Mesenteric fat pad (tissue), 1 donor: ENCODE measurements at places on chromosomes 6 and 20. TPM values are rescaled to one million over a fixed set of nuclear protein-coding genes. Genes with fewer than 3 reads are reported as not detected.

Gene GDAP1L1
- total RNA-seq, result not detected

Gene STX11
- 32.7 TPM for total RNA-seq

Gene NKX2-4
- total RNA-seq, result not detected

Gene KIAA0408
- 2.7 TPM for total RNA-seq

Gene RSPO3
- total RNA-seq, result 30.4 TPM

Gene OPN5
- total RNA-seq, result not detected

Gene RGS17
- 4.6 TPM for total RNA-seq

Gene SLC2A10
- total RNA-seq, result 13.1 TPM

Gene NOTCH4
- 113 TPM for total RNA-seq

Gene LPIN3
- total RNA-seq, result 49.8 TPM

Gene BMP7
- 0.16 TPM for total RNA-seq

Gene CST4
- total RNA-seq, result not detected

Gene TMEM170B
- total RNA-seq, result 13.5 TPM

Gene KCNQ2
- not detected for total RNA-seq

Gene MAS1
- total RNA-seq, result not detected

DNA sequence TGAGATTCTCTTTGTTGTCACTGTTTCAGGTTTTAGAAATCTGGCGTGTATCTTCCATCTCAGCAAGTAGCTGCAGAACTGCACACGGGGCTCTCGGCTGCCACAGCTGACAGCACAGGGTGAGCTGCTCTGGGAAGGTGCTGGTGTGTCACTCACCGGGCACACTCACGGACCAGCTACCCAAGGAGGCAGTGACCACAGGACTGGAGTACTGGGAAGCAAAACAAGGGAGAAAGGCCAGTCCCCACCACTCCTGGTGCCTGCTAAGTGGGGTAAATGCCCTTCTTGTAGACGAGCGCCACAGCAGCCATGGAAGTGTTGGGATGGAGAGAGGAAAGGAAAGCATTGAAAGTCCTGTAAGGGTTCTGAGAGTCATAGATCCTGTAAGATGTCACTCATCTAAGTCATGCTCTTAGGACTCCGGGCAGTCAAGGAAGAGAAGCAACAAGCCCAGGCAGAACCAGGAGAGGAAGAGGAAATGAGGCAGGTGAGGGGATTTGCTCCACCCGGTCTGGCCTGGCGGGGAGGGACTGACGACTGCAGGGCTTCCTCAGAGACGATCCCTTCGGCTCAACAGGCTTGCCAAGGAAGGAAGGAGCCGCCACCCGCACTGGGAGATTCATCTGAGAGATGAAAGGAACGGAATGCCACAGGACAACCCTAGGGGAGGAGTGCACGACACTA lies 48.1 kb downstream of the PRDM1 start:
- no peak for DNase-seq

- no peak for DNase-seq
These were observed 258.3 kb downstream of the NFATC2 start for GRCh38 chr20:51284176-51284575.

DNA sequence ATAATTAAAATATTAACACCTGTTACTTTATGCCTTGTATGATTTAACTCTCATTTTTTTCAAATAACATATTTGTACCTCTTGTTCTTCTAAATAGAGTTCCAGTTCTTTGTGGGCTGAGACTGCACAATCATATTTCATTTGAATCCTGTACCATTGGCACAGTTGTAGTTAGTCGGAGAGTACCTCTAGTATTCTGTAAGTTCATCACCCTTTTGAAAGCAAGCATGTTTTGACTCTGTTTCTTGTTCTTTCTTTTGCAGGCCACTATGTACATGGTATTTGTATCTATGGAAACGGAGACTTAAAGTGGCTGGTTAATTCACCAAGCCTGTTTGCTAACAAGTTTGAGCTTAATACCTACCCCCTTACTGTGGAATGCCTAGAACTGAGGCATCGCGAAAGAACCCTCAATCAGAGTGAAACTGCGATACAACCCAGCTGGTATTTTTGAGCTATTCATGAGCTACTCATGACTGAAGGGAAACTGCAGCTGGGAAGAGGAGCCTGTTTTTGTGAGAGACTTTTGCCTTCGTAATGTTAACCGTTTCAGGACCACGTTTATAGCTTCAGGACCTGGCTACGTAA lies 68.2 kb downstream of the C6orf52 start:
- no peak for DNase-seq

GRCh38 chr20:740162-740561 lies 28.1 kb downstream of the SLC52A3 start:
- DNase-seq, result no peak

DNA sequence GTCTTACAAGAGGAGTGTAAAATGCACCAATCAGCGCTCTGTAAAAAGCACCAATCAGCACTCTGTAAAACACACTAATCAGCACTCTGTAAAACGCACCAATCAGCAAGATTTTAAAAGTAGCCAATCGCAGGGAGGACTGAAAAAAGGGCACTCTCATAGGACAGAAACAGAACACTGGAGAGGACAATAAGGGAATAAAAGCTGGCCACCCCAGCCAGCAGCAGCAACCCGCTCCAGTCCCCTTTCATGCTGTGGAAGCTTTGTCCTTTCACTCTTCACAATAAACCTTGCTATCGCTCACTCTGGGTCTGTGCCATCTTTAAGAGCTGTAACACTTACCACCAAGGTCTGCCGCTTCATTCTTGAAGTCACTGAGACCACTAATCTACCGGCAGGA lies 1.7 kb upstream of the AIG1 start:
- DNase-seq, result no peak

DNA sequence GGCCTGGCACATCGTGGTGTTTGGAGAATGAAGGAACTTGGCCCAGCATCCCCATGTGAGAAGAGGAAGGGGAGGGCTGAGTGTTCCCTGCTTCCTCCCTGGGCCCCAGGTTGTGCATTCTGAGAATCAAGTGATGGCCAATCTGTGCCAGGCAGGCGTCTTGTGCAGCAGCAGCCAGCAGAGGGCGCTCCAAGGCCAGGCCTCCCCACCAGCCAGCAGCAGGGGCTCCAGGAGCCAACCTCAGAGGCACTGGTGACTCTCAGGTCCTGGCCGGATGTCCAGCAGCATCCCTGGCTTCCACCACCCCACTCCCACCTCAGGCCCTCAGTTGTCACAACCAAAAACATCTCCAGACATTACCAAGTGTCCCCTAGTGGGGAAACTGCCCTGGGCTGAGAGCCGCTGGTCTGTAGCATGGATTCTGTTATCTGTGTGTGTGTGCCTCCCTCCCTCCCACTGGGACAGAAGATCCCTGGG lies 192.0 kb downstream of the PREX1 start:
- DNase-seq, result no peak

- DNase-seq, result peak; percentile 8
These were observed 7.0 kb downstream of the KIAA1755 start for GRCh38 chr20:38253571-38253970.

- DNase-seq, result no peak
These were observed 176.2 kb downstream of the ISM1 start for GRCh38 chr20:13397300-13397724.

DNA sequence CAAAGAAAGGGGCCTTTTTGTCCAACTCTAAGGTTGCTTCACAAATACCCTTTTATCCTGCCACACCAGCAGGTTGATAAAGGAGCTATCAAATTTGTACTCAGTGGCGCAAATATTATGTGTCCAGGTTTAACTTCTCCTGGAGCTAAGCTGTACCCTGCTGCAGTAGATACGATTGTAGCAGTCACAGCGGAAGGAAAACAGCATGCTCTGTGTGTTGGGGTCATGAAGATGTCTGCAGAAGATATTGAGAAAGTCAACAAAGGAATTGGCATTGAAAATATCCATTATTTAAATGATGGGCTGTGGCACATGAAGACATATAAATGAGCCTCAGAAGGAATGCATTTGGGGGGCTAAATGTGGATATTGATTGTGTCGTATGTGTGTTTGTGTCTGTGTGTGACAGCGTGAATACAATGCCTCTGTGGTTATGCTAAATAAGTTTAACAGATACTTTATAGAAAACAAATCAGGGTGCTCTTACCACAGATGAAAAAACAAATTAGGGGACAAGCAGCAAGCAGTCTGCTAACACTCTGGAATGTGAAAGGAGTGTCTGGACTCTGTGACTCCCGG lies 33.6 kb downstream of the HM13 start:
- no peak for DNase-seq

GRCh38 chr6:30641048-30641447 lies 5.9 kb upstream of the C6orf136 start:
- no peak for DNase-seq

DNA sequence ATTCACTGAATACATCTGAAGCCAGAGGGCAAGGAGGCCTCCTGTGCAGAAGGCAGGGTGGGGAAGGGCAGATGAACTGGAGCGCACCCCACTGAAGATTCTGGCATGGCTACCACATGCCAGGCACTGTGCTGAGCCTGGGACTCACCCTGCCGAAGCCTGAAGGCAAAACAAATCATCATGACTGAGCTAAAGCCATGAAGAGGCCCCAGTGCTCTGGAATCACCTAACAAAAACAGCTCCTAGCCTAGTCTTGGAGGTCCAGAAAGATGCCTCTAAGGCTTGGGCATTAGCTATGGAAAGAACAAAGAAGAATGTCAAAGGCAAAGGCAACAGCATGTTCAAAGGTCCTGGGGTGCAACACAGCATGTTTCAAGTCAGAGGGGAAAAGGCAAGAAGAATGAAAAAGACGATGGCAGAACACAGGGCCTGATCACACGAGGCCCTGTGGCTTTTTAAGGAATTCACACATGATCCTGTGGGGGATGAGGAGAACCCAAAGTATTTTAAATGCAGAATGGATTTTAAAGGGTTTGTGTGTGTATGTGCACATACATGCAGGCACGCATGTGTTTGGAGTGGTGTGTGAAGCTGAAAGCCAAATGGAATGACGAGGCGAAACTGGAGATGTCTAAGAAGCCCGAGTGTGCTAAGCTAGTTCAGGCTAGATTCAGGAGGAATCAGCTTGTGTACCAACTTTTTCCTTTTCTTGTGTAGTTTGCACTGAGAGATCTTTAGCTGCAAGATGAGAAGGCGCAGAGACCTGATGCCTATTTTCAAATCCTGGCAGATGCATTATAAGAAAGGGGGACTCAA lies 261.4 kb downstream of the ZNF217 start:
- DNase-seq, result no peak

DNA sequence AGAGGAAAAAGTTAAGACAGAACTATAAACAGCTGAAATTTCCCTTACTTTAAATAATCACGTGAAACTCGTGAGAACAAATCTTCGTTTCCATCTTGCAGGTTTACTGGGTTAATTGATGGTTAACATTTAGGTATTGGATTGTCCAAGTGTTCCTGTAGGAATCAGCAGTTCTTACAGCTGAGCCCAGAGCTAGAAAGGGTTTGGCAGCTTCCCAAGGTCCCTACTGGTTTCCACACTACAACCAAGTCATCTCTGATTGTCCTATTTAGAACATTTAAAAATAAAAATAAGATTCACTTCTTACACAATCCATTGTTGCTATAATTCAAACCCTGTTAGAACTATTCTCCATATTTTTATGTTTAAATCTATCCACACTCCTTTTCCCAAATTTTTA lies 15.8 kb downstream of the MPC1 start:
- DNase-seq, result no peak

DNA sequence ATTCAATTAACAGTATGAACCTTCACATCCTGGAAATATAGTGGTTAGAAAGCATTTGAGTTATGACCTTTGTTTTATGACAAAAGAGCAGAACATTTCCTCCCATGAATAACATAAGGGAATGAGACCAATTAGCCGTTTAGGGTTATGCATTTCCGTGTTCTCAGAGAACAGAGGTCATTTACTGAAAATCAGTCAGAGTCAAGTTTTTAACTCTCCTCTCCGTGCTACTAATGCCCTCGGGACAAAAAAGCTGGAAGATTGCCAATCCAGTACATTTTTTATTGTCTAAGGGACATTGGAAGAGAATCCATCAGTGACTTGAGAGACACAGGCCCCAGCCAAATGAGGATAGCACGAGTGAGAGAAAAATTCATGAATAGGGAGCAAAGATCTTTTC lies 632.7 kb downstream of the RFPL4B start:
- no peak for DNase-seq

DNA sequence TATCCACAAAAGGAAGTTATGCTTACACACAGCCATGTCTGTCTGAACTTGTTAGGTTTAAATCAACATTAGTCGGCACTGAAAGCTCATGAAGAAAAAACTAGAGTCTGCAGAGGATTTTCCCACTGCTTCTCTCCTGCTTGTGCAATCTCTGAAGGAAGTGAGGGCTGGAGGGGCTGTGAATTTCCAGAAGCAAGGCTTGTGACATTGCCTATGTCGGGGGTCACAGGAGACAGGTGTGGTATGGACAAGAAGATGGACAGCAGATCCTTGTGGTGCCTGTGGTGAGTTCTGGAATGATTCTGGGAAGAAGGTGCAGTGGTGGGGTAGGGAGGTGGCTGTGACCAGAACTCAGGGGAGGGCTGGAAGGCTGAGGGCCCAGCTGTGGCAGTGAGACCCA lies 84.3 kb upstream of the TRAF3IP2 start:
- no peak for DNase-seq

DNA sequence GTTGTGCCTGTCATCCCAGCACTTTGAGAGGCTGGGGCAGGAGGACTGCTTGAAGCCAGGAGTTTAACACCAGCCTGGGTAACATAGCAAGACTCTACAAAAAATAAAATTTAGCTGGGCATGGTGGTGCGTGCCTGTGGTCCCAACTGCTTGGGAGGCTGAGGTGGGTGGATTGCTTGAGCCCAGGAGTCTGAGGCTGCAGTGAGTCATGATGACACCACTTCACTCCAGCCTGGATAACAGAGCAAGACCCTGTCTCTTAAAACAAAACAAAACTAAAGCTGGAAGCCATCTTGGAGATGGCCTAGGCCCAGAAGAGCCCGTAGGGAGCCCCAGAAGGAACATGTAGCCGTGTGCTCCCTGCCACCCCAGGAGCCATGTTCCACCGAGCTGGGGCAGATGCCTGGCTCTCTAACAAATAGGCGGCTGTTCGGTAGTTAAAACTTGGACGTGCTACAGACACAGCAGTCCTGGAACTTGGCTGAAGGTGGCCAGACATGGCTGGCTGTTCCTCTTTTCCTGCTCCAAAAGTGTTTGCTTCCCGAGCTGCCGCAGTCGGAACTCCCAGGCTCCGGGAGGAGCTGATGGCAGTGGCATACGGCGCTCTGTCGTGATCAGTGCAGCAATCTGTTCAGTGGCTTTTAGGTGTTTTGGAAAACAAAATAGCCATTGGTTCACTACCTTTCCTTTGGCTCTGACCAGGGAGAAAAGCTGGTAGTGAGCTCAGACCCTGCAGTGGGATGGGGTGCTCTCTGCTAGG lies 37.0 kb downstream of the DYNLT1 start:
- peak; percentile 84 for DNase-seq

DNA sequence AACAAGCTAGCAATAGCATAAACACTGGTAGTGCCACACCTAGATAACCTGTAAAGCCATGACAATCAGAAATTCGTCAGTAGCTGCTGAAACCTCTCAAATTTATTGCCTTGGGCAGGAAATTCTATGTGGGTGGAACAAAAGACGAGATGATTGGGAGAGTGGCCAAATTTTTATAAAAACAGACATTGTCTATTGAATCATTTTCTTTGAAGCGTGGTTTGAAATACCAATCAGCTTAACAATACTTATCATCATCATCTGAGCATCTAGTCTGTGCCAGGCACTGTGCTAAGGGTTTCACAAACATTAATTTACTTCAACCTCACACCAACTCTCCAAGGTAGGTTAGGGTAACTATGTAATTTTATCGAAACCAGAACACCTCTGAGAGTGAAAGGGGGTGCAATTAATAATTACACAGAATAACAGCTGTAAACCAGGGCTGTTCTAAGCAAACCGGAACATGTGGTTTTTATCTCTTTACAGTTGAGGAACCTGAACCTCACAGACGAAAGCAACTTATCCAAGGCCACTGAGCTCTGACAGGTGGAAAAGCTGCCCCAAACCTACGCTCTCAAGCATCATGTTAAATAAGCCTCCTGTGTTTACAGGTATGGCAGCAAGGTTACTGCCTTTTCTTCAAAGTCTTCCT lies 43.4 kb downstream of the NHSL1 start:
- no peak for DNase-seq

GRCh38 chr6:76351275-76351674 lies 278.8 kb upstream of the IMPG1 start:
- no peak for DNase-seq
